Effector memory CD8-positive, alpha-beta T cell (primary cell): ENCODE measurements at places on chromosomes 4 and X.

GRCh38 chrX:115147220-115147619 lies 42.0 kb upstream of the RBMXL3 start:
- no peak overlapping the region for H3K4me3 ChIP-seq
- peaks cover 3% of the 10 kb centered on the region for H3K36me3 ChIP-seq
- no peaks in the 10 kb centered on the region for H3K4me1 ChIP-seq
- no peak for DNase-seq
- no peaks in the 10 kb centered on the region for H3K27me3 ChIP-seq
- H3K27ac ChIP-seq, result no peak overlapping the region

DNA sequence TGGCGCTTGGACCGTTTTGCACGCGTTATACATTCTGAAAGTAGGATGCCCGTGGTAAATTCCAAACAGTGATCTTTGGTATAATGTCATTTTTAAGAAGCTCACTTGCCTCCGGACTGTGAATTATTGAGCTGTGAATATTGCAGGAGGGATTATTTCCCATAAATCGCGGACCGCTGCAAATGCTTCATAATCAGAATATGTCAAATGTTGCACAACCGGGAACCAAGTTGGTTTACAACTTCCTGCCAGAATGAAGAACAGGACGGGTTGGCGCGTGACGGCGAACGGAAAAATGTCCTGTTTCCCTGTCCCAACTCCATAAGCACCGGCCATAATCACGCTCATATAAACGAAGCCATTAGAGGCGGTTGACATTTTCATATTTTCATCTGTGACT lies 67.6 kb downstream of the SHOX start:
- H3K4me3 ChIP-seq, result no peak overlapping the region
- no peak overlapping the region for H3K27ac ChIP-seq
- no peaks in the 10 kb centered on the region for H3K27me3 ChIP-seq
- no peak for DNase-seq
- no peaks in the 10 kb centered on the region for H3K36me3 ChIP-seq

DNA sequence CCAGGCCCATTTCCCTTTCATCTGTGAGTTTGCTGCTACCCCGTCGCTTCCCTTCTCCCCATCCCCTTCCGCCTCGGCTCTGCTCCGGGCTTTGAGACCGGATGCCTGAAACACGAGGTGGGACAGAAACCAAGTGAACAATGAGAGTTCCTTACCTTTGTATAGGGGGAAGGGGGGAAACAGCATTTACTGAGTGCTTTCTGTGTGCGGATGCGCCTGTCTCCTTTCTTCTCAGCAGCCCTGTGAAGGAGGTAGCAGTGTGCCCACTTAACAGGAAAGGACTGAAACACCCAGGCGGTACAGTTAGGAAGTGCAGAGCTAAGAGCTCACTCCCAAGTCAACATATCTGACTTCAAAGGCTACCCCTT lies 43.2 kb upstream of the TMSB15B start:
- no peaks in the 10 kb centered on the region for H3K27me3 ChIP-seq
- peak; percentile 23 for DNase-seq
- H3K4me1 ChIP-seq, result peaks cover 22% of the 10 kb centered on the region
- peaks cover 7% of the 10 kb centered on the region for H3K36me3 ChIP-seq

DNA sequence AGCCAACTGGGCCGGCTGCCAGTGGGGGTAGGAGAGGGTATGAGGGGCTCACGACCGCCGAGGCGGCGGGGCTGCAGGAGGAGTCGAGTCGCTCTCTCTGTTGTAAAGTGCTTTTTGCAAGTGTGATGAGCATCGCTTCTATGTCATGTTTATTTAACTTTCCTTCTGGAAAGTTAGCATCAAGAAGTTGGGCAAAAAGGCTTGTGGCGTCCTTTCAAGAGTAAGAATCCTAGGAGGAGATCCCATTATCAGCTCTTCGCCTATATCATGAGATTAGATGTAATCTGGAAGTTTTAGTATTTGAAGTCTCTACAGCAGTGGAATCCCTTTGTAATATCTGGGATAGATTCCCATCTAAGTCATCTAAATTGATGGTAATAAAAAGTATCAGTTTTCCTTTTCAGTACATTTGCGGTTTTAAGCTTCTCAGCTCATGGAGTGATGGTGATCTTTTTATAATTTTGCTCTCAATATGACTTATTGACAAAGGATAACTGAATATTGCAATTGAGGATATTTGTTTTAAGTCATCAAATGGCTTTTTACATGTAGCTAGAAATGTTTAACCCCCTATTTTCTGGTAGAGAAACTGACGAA lies 1.7 kb downstream of the GALNT7 start:
- no peak for DNase-seq
- peaks cover 19% of the 10 kb centered on the region for H3K4me1 ChIP-seq
- H3K4me3 ChIP-seq, result peak overlapping the region; percentile 78
- H3K27me3 ChIP-seq, result no peaks in the 10 kb centered on the region

DNA sequence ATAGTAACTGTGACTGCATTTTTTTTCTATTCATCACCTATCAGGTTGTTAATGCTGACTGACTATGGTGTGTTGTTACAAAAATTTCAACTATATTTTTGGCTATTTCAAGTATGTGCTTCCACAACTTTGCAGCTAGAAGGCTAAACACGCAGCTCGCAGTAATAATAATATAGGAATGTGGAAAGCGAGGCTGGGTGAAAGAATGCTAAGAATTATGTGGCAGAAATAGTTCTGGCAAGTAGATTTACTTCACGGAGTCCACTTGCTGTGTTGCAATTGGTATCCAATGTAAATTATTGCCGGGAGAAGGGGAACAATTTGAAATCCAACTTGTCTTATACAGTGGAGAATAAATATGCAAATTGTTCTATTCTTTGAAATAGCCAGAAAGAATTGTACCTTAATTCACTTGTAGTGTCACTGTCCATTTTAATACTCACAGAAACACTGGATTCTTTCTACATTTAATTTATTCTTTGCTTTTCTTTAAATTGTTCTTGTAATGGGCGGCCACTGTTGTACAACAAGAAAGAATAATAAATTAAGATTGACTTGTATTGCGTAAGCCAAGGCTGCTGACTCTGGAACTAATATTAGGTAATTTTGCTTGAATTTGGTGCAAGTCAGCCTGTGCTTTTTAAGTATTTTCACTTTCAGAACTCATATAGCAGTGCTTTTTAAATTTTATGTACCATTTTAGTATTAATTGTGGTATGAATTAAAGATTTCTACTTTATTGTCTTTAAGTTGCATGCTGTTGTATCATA lies 154.9 kb downstream of the FRMPD4 start:
- no peak overlapping the region for H3K4me3 ChIP-seq
- H3K27ac ChIP-seq, result no peak overlapping the region
- H3K27me3 ChIP-seq, result no peaks in the 10 kb centered on the region
- no peaks in the 10 kb centered on the region for H3K36me3 ChIP-seq

DNA sequence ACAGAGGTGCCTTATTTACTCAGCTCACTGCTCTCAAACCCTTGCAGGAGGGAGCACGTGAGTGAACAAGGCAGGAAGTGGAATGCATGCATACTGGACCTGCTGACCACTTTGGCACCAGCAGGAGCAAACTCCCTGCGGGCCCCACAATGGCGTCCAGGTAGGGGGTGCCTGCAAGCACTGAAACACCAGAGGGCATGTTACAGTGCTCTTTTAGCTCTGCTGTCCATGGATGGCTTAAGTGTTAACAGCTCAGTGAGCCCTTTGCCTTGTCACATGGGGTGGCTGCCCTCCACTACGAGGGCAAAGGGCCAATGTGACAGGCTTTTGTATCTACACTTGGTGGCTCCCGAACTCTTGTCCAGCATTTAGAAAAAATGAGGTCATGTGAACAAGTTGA lies 199.5 kb upstream of the UGT8 start:
- H3K36me3 ChIP-seq, result no peaks in the 10 kb centered on the region
- no peak overlapping the region for H3K27ac ChIP-seq
- H3K4me1 ChIP-seq, result no peaks in the 10 kb centered on the region
- H3K27me3 ChIP-seq, result peaks cover 8% of the 10 kb centered on the region

GRCh38 chrX:111445485-111445884 lies 33.5 kb upstream of the DCX start:
- no peaks in the 10 kb centered on the region for H3K36me3 ChIP-seq
- no peak overlapping the region for H3K4me3 ChIP-seq

GRCh38 chrX:69372435-69372834 lies 131.7 kb upstream of the NALF2 start:
- no peak overlapping the region for H3K4me3 ChIP-seq
- DNase-seq, result no peak
- no peak overlapping the region for H3K27ac ChIP-seq
- H3K27me3 ChIP-seq, result peaks cover 12% of the 10 kb centered on the region
- no peaks in the 10 kb centered on the region for H3K4me1 ChIP-seq

GRCh38 chr4:25792876-25793275 lies 69.9 kb downstream of the SEL1L3 start:
- no peaks in the 10 kb centered on the region for H3K27me3 ChIP-seq
- H3K4me3 ChIP-seq, result no peak overlapping the region
- no peak overlapping the region for H3K27ac ChIP-seq
- no peak for DNase-seq
- peaks cover 7% of the 10 kb centered on the region for H3K4me1 ChIP-seq

DNA sequence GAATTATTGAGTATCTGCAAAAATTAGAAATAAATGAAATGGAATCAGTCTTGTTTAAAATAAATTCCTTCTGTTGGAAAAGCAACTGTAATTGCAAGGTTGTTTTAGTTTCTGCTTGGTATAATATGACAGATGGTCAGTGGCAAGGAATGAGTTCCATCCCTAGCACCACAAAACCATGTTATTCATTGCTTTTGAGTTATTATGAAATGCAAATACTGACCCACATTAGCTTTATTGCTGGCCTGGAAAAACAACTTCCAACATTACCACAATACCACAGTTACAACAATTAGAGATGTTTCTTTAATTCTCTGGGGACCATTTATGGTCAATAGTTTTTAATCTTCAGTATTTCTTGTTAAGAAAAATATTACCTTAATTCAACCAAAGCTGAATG lies 194.4 kb downstream of the TMA16 start:
- no peak overlapping the region for H3K4me3 ChIP-seq
- no peak overlapping the region for H3K27ac ChIP-seq
- peaks cover 4% of the 10 kb centered on the region for H3K27me3 ChIP-seq
- DNase-seq, result no peak

DNA sequence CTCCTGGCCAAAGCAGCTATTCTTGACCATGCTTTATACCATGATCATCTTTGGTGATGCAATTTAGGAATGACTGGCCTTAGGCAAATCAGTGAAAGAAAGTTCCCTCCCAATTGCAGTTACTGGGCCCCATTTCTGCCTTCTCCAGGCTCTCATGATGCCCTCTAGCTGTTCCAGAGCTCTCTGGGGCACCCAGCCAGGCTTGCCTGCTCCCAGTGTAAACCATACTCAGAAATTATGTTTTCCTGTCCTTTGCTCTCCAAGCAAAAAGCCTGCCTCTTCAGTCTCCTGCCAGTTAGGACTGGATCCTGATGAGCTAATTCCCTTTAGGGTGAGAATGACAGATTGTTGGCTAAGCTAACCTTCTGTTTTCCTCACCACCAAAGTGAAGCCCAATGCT lies 85.3 kb upstream of the RBPJ start:
- H3K27ac ChIP-seq, result no peak overlapping the region
- peaks cover 6% of the 10 kb centered on the region for H3K27me3 ChIP-seq
- H3K36me3 ChIP-seq, result no peaks in the 10 kb centered on the region
- DNase-seq, result no peak
- no peak overlapping the region for H3K4me3 ChIP-seq

GRCh38 chrX:86436116-86436515 lies 287.9 kb downstream of the DACH2 start:
- no peak overlapping the region for H3K4me3 ChIP-seq
- no peak for DNase-seq
- H3K27ac ChIP-seq, result no peak overlapping the region
- no peaks in the 10 kb centered on the region for H3K4me1 ChIP-seq

DNA sequence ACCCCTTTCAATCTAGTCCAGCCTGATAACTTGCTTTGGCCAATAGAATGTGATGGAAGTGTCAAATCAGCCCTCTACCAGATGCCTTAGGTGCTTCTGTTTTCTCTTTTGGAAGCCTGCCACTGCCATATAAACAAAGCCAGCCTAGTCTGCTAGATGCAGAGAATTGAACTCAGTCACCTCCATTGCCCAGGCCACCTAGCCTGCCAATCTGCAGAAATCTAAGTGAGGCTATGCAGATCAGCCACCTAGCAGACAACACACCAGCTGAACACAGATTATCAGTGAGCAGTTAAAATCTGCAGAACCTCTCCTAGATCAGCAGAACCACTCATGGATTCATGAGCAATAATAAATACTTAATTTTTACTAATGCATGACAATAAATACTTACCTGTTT lies 1108.2 kb downstream of the PCDH18 start:
- H3K36me3 ChIP-seq, result no peaks in the 10 kb centered on the region
- no peak for DNase-seq
- no peak overlapping the region for H3K27ac ChIP-seq
- H3K4me3 ChIP-seq, result no peak overlapping the region
- H3K4me1 ChIP-seq, result no peaks in the 10 kb centered on the region
- H3K27me3 ChIP-seq, result no peaks in the 10 kb centered on the region

- no peak overlapping the region for H3K4me3 ChIP-seq
- DNase-seq, result no peak
- H3K4me1 ChIP-seq, result no peaks in the 10 kb centered on the region
- H3K36me3 ChIP-seq, result no peaks in the 10 kb centered on the region
- H3K27ac ChIP-seq, result no peak overlapping the region
These were observed 680.4 kb downstream of the DMD start for GRCh38 chrX:32530802-32531403.

DNA sequence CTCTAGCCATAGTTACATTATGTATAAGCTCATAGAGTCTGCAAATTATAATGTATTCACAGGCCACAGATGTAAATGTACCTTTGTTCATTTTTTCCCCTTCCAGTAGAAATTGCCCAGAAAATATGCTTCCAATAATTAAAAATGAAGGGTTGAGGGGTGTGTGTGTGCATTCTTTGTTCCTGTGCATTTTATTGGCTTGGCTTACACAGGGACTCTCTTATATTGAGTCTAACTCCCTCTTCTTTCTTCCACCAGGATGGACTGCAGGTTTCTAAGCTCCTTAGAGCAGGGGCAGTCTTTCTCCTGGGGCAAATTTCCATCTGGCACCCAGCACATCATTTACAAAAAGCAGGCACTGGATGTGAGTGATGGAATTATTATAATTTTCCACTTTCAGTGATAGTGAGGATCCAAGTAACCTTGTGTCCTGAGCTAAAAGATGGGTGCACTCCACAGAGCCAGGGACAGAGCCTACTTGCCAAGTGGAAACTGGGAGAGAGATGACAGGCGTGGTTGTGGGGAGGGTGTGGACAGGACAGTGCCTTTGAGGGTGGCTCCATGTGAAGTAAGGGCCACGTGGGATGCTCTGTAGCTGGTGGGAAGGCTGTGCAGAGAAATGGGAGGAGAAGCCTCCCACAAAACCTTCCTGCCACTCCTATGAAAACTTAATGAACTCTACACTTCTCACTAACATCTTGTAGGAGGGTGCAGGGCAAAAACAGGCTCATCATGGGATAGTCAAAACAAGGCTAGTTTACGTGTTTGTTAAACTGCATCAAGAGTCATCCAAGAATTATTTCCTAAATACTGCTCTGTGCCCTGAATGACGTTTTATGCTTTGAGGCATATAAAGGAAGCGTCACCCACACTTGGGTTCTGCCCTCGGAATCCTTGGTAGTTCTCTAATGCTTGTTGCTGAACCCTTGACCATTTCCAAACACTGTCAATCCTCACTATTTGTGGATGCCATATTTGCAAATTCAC lies 16.0 kb downstream of the IGFBP7 start:
- no peak overlapping the region for H3K27ac ChIP-seq
- H3K27me3 ChIP-seq, result peaks cover 59% of the 10 kb centered on the region
- no peaks in the 10 kb centered on the region for H3K4me1 ChIP-seq
- no peak overlapping the region for H3K4me3 ChIP-seq
